RKO (cell line): ENCODE measurements at places on chromosomes 3 and 15.

DNA sequence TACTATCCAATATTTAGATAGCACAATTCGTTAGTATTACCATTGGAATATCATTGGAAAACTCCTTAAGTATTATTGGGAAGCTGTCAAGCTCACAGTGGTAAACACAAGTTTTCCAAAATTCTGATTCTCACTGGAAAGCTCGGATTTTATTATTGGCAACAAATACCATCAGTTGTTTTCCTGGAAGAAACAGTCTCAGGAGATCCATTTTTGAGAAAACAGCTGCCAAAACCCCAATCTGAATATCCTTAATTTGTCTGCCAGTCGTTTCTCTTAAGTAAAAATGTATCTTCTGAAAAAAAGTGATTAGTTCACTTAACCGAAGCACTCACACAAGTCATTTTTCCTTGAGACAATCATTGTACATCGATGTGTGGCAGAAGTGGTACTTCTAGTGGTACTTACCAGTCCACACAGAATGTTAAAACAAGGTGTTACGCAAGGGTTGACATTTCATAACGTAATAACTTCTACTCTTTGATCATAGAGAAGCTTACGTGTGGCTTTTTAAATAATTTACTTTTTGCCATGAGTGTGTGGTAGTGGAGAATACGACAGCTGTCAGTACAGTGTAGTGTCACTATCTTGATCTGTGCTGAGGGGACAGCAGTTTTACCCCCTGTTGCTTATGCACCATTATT lies 74.9 kb downstream of the FAM43A start:
- DNase-seq: no peak

- no peak for DNase-seq
These were observed 763.4 kb upstream of the GOLIM4 start for GRCh38 chr3:168859143-168859542.

GRCh38 chr3:34544136-34544535 lies 745.7 kb downstream of the PDCD6IP start:
- DNase-seq: no peak

- no peak for DNase-seq
These were observed 26.9 kb upstream of the MYO1E start for GRCh38 chr15:59399465-59400102.

DNA sequence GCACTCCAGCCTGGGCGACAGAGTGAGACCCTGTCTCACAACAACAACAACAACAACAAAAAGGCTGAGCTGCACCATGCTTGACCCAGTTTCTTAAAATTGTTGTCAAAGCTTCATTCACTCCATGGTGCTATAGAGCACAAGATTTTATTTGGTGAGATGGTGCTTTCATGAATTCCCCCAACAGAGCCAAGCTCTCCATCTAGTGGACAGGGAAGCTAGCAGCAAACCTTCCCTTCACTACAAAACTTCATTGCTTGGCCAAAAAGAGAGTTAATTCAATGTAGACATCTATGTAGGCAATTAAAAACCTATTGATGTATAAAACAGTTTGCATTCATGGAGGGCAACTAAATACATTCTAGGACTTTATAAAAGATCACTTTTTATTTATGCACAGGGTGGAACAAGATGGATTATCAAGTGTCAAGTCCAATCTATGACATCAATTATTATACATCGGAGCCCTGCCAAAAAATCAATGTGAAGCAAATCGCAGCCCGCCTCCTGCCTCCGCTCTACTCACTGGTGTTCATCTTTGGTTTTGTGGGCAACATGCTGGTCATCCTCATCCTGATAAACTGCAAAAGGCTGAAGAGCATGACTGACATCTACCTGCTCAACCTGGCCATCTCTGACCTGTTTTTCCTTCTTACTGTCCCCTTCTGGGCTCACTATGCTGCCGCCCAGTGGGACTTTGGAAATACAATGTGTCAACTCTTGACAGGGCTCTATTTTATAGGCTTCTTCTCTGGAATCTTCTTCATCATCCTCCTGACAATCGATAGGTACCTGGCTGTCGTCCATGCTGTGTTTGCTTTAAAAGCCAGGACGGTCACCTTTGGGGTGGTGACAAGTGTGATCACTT lies 2.0 kb downstream of the CCR5 start:
- peak; percentile 23 for DNase-seq

DNA sequence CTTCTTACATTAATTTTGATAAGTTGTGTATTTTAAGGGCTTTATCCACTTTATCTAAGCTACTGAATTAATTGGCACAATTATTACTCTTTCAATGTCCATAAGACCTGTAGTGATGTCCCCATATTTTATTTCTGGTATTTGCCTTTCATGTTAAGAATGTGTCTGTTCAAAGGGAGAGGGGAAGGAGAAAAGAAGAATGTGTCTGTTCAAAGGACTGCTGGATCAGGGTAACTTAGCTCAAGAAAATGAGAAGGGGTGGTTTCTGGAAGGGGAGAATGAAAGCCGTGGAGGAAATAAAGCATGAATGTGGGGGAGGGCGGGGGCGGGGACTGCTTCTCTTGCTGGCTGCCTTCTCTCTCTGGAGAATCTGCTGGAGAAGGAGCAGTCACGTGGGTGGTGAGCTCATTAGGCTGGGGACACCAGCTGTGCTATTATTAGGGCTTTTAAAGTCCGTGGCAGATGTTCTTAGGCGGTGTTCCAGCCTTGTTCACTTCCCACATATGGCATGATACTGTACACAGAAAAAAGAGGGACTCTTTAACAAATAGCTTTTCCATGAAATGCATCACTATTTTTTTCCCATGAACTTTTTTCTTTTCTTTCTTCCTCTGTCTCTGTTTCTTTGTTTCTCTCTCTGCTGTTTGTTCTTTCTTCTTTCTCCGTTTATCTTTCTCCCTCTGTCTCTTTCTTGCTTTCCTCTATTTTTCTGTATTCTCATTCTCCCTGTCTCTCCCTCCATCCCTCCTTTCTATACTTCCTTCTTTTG lies 63.7 kb upstream of the ULK4 start:
- peak; percentile 59 for DNase-seq

- DNase-seq: no peak
These were observed 9.9 kb downstream of the THSD4 start for GRCh38 chr15:71124937-71125790.

DNA sequence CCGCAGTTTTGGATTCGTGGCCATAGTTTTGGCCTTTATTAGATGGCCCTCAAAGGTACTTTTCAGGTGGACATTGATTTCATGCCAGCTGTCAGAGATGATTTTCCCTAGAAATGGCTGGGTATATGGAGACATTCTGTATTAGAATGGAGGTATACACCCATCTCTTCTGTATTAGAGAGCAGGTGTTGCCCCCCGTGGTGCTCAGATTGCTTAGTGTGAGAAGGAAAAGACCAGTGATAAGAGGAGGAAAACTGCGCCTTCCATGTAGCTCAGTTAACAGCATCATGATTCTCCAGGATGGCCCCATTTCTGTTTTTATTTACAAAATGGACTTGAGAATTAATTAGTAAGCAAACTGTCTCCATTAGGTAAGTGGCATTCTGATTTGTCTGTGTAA lies 145.9 kb downstream of the IGF1R start:
- no peak for DNase-seq

- no peak for DNase-seq
These were observed 483.9 kb upstream of the TBL1XR1 start for GRCh38 chr3:177681156-177681555.

- no peak for DNase-seq
These were observed 137.9 kb downstream of the MEGF11 start for GRCh38 chr15:66115568-66116206.

DNA sequence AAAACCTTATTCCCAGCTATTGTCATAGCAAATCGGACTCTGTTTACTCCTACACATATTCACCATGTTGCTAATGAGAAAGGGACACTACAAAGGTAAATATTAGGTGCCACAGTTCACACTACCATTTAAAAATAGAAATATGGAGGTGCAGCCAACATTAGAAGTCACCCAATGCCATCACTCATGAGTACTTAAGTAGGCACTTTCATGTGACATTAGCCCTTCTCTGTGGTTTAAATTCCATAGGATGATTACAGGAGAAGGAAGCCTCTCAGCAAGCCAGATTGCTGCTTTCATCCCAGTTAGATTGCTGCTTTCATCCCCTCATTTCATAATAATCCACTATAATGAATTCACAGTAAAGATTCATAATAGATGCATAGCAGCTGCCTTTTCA lies 376.8 kb upstream of the ALCAM start:
- no peak for DNase-seq

DNA sequence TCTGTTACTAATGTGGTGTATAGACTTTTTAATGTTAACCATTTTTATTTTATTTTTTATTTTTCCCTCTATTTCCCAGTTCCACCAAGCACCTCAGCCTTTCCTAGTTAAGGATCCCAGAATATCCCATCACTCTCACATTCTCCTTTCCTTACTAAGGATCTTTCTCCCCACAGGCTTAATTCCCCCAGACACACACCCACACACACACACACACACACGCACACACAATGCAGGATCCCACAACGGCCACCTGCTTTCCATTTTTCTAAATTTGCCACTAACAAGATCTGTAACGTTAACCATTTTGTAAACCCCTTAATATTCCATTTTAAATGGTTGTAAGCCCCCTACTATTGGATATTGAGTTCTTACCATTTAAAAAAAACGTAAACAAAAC lies 404.1 kb downstream of the ZIC1 start:
- DNase-seq: no peak

DNA sequence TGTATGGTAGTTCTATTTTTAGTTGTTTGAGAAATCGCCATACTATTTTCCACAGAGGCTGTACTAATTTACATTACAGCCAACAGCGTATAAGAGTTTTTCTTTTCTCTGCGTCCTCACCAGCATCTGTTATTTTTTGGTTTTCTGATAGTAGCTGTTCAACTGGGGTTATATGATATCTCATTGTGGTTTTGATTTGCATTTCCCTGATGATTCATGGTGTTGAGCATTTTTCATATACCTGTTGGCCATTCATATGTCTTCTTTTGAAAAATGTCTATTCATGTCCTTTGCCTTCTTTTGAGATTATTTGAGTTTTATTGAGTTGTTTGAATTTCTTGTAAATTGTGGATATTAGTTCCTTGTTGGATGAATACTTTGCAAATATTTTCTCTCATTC lies 114.6 kb downstream of the LRRK1 start:
- DNase-seq: no peak

GRCh38 chr3:37944391-37944842 lies 46.2 kb upstream of the VILL start:
- no peak for DNase-seq

GRCh38 chr3:11435440-11436165 lies 163.4 kb downstream of the ATG7 start:
- no peak for DNase-seq

DNA sequence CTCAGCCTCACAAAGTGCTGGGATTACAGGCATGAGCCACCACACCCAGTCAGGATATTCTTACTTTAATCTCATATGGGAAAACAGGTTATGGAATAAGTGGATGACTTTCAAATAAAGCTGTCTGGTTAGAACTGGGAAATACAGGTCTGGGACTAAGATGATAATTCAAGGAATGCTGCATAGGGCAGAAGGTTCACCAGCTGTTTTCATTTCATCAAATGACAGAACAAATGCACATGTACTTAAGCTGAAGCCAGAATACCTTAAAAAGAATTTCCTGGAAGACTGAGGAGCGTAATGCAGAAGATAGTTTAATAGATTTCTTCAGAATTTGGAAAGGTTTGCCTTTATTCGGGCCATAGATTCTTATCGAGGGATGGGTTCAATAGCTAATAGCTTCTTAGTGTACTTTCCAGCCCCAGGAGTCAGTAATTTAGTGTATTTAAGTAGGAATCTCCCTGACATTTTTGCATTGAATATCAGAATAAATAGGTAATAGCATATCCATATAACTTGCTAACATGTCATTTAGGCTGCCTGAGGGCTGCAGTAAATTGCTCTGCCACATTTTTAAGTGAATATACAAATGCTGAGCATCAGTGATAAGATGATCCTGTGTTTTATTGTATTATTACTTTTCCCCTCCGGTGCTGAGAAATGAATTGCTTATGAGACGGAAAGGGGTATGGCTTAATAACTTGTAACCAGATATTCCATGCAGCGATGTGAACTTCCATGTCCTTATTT lies 40.3 kb upstream of the ZNF770 start:
- no peak for DNase-seq

- no peak for DNase-seq
These were observed 21.4 kb upstream of the SPPL2A start for GRCh38 chr15:50786871-50787270.
